Inflammatory macrophage treated with lipopolysaccharide for 4 hours (primary cell): ENCODE measurements at places on chromosomes 7 and 10.

DNA sequence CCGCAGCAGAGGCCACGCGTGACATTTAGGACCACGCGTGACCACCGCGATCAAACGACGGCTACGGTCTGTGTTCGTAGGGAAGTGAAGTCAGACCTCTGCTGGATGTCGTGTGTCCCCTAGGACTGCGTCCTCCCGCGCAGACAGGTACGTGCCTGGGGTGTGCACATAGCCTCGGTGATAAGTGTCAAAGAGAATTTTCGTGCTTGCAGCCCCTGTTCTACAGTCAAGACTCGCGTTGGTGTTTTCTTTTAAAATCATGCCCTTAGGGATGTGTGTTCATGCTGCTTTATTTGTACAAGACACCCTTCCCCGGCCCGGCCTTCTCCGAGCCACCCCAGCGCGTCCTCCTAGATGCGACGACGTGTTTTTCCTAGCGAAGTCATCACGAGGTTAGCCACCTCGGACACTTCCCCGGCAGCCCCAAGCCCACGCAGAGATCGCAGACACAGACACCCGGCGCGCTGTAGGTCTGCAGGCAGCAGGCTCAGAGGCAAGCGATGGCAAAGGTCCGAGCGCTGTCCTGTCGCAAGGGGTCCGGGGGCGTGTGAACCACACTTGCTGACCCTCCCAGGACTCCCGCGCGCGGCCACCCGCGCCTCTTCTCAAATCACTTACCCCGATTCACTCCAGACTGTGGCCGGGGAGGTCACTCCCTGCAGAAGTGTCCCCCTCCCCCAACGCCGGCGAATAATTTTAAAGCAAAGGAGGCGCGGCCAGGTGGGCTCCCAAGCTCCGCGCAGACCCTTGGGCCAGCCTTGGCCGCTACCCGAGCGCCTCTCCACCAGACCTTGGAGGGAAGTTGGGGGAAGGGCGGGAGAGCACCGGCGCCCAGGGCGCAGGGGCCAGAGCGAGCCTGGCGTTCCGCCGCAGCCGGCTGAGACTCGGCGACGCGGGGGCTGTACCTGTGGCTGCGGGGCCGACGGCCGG, 552 bp downstream of the MKX start:
- no peak for DNase-seq

DNA sequence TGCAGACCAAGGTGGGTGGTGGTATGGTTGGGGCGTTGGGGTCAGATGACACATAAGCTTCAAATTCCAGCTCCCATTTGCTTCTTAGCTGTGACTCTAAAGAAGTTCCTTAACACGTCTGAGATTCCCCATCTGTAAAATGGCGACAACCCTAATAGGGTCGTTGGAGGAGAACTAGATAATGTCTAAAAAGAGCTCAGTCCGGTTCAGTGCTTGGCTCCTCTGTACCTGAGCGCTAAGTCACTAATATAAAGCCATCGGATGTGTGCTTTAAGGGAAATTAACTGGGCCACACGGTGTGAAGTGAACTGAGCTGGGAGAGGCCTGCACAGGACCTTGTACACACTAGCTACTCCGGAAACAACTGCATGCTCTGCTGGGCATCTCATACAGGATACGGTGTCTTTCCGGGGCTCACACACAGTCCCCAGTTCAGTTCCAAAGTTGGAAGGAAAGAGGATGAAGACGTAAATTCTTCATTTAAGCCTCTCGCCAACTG, 476 bp upstream of the ZFYVE27 start:
- DNase-seq = no peak

GRCh38 chr7:151664268-151664667, 144.6 kb upstream of the RHEB start:
- no peak for DNase-seq

DNA sequence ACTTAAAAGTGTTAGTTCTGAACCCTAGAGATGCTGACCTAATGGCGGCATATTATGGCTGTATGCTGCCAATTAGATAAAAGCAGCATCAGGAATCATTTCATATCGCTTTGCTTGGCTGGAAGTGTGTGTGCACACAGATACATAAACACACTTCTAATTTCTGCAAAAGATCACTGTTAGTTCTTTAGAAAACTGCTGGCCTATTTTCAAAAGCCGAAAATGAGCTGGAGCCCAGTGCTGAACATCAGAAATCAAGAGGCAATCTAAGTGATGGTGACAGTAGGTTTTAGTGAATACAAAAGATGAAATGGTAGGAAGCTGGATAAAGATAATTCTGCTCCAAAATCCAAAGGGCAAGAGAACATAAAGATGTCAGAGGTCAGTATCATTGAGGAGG, 745.8 kb upstream of the LRRTM3 start:
- DNase-seq = no peak

- DNase-seq = no peak
These were observed 3.3 kb upstream of the PLXDC2 start for GRCh38 chr10:19812976-19813375.

DNA sequence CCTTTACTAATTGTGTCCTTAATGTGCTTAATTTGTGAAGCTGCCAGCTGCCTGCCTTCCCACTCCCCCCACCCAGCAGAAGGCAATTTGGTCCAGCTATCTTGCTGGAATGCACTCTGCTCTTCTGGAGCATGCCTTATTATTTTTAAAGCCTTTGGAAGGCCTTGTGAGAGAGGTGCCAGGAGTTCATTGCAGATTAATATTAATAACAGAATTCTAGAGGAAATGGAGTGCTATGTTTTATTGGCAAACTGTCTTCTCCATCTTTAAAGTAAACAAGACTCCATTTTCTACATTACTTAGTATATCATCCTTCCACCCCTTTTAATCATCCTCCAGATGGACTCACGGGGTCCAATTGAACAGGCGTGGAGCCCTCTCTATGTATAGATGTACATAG, 50.8 kb upstream of the ZNF32 start:
- DNase-seq = no peak
